ENCODE measurements at places on chromosomes 6 and 20.
A peak's percentile ranks its signal among the peaks of the same experiment; 100 is the strongest.

- DNase-seq: peak; percentile 21
Observed at GRCh38 chr6:165678429-165678828, 15.4 kb upstream of the PDE10A start.

- DNase-seq: no peak
Observed at GRCh38 chr6:126620719-126621118, 280.8 kb downstream of the CENPW start.

GRCh38 chr6:139284789-139285188 is 7.0 kb downstream of the TXLNB start:
- no peak for DNase-seq

GRCh38 chr6:33073431-33073871 is at the start of gene HLA-DPA1:
HLA-DPA1 (minus strand) TSS chr6:33073649.
- DNase-seq: no peak

DNA sequence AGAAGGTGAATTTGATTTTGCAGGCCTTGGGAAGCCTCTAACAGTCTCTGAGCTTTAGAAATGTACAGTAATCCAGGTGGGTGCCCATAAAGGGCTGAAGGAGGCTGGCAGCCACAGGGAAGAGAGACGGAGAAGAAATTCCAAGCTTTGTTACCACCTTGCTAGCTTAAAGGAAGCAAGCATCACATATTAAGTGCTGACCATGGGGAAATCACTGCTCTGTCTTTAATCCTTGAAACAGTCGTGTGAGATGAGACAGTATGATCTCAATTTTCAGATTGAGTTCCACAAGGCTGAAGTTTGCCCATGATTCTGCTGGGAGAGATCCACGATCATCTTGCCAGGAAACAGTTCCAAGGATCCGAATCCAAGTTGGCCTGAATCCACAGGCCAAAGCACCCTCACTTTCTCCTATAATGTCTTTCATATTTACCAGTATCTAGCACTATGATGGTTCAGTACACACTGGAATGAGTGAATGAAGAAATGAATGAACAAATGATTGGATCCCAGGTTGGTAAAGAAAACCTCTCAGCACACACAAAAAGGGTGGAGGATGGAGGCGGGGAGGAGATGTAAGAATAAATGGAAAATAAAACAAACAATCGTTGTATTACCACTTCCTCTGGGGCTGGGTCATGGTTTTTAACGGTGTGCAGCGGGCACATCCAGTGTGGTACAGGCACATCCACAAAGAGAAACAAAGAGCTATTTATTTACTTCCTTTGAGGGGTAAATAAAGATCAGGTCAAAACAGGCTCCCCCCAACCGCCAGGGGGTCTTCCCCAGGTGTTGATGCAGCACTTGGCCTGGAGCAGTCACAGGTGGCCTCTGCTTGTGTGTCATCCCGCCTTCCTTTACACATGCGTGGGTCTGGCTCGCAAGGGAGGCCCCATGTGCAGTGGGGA is 28.2 kb upstream of the TAF8 start:
- no peak for DNase-seq

GRCh38 chr6:31401403-31401802 is 2.0 kb upstream of the MICA start:
- DNase-seq: no peak

GRCh38 chr20:49724408-49725223 is 10.9 kb upstream of the B4GALT5 start:
- no peak for DNase-seq

DNA sequence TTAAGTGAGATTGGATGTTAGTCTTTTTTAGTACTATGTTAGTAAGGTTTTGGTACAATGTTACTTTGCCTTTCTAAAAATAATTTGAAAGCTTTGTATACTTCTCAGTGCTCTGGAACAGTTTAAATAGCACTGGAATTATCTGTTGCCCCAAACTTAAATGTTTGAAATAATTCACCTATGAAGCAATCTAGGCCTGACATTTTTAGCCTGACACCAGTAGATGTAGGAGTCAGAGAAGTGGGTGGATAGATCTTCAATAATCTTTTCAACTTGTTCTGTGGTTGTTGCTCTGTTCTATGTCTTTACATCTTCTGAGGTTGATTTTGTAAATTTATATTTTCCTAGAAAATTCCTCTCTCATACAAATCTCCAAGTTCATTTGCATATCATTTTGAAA is 103.1 kb upstream of the ADGRF1 start:
- DNase-seq: no peak

- no peak for DNase-seq
Observed at GRCh38 chr20:31594558-31595379, 10.3 kb upstream of the ID1 start.

GRCh38 chr6:43377710-43378229 is 8.3 kb upstream of the ZNF318 start:
- no peak for DNase-seq

DNA sequence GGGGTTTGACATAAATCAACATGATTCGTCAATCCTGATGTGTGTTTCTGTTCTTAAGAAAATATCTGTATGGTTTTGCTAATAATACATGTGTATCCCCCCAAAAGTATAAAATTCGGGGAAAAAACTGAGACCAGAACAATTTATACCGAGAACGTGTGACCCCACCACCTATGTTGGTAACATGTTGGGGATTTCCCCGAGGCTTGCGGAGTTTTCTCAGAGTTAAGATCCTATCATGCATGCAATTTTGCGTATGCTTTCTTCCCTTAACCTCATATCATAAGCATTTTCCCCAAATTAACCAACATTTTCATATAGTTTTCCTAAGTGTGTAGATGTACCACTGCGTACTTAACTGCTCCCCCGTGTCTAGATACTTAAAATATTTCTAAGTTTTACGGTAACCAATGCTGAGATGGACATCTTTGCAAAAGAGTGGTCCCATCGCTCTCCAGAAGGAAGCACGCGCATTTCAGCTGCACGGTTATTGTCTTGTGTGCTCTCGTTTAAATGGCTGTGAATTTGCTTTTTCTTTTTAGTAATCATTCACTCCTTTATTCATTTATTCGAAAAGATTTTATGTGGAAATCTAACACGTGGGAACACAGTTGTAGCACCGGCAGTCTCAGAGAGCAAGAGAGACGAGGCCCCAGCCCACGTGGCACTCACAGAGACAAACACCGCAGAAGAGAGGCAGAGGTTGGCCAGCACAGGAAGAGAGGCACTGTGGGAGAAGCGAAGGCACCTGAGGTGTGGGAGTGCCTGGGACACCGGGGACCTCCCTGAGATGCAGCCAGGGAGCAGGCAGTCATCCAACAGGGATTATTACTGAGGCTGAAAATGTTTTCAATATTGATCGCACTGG is 13.2 kb upstream of the IRF4 start:
- DNase-seq: no peak

- DNase-seq: no peak
Observed at GRCh38 chr6:88780714-88781389, 182.6 kb downstream of the RNGTT start.

GRCh38 chr6:26538572-26538902 is 371 bp downstream of the HMGN4 start:
- DNase-seq: no peak

DNA sequence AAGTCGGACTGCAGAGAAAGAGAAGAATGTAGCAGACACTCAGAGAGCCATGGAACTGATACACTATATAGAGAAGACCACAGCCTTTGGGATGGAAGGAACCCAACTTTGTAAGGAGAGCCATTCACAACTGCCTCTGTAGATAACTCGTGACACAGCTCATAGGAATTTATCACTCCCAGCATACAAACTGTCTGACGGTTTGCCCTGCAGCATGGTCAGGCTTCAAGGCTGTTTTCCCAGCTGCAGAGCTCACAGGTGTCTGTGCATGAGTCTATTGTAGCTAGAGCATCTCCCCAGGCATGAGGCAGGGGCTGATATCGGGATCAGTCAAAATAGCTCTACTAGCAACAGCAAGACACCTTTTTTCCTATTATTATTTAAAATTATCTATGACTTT is 130.5 kb upstream of the DTNBP1 start:
- no peak for DNase-seq

DNA sequence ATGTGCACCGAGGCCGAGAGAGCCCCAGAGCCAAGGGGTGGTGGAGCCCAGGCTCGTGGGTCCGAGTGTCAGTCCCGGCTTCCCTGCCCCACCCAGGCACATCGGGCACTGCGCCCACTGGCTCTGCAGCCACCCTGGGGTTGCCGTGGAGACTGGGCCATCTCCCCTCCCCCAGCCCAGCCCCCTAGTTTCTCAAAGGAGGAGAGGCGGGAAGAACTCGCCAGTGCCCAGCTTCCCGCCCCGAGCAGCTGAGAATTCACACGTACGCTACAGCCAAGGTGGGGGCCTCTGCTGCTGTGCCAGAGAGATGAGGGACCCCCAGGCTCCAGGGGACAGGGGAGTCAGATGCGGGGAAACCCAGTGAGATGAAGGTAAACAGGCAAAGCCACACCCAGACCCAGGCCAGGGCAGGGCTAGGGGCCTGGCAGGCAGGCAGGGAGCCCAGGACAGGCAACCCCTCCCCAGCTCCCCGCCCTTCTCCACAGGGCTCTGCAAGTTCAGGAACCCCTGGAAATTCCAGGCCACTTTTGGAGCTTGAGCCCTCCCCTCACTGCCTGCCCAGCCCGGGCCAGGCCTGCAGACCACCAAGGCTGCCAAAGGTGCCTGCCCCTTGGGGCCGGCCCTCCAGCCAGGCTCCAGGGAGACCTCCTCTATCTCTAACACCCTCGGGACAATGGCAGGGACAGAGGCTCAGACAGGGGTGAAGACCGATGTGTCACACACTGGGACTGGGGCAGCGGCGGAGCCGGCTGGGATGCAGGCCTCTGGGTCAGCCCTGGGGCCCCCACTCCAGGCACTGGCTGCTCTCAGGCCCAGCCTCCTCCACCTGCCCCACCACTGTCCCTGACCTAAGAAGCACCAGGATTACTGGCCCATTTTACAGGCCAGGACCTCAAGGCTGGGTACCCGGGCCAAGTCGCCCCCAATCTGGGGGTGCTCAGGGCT is 6.0 kb downstream of the LAMA5 start:
- DNase-seq: peak; percentile 15

DNA sequence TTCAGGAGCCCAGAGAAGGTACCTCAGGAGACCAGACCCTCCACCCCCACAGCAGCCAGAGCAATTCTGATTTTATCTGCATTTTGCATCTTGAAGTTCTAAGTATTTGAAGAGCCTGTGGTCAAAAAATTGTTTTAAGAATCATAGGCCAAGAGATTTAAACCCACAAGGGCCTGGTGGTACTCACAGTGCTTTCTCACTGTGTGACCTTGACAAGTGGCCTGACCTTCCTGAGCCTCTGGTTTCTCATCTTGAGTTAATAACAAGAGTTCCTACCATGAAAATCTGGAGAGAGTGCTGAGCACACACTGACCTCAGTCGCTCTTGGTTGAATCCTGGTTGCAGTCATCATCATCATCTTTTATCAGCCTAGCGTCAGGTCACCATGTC is 45.4 kb upstream of the ID1 start:
- DNase-seq: no peak

DNA sequence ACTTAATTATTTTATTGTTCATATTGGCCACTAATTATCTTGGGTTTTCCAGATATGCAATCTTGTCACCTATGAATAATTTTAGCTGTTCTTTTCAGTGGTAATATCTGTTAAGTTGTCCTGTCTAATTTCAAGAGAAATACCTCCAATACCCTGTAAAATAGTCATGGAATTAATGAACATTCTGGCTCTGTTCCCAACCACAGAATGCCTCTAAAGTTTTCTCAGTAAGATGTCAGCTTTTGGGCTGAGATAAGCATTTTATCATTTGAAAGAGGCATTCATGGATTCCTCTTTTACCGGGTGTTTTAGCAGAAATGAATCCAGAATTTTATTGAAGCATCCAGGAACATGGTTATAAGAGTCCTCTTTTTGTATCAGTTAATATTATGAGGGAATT is 109.3 kb downstream of the WDR27 start:
- DNase-seq: no peak

- no peak for DNase-seq
Observed at GRCh38 chr20:63822276-63822696, 8.8 kb downstream of the ZBTB46 start.

GRCh38 chr6:11947063-11947462 is 65.0 kb upstream of the HIVEP1 start:
- no peak for DNase-seq

DNA sequence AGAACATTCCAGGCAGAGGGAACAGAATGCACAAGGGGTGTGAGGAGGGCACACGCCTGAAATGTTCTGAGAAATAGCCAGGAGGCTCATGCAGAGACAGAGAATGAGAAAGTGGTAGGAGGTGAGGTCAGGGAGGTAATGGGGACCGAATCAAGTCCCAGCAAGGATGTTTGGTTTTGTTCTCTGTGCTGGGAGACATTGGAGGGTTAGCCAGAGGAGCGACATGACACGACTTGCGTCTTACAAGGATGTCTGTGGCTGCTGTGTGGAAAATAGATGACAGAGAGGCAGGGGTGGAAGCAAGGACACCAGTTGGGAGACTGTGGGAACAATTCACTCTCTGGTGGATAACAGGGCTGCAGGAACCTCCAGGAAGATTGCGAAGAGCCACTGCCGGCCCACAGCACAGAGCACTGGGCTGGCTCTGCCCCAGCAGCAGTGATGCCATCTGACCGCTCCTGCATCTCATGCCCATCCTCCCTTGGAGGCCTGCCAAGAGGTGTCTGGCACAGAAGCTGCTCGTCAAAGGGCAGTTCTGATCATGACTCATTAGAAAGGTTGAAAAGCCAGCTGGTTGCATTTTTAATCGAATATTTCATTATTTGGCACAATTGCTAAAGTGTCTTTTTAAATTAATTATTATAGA is 57.7 kb upstream of the CD83 start:
- peak; percentile 76 for DNase-seq

GRCh38 chr6:154715446-154715845 is 17.8 kb upstream of the SCAF8 start:
- DNase-seq: no peak

DNA sequence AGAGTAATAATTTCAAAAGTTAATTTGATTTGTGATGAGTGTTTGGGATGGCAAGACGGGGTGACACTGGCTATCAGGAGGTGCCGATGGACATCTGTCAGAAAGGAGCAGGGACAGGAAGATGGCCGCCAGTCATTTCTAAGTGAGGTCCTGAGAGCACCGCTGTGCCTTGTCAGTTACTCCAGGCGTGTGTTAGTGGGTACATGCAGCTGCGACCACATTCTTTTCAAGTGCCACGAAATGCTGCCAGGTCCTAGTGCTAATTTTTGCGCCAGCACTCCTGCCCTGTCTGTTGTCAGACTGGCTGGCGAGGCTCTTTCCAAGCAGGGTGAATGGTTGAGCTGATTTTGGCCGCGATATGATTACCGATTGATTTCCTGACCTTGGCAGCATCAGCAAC is 64.6 kb upstream of the INSM1 start:
- DNase-seq: no peak

DNA sequence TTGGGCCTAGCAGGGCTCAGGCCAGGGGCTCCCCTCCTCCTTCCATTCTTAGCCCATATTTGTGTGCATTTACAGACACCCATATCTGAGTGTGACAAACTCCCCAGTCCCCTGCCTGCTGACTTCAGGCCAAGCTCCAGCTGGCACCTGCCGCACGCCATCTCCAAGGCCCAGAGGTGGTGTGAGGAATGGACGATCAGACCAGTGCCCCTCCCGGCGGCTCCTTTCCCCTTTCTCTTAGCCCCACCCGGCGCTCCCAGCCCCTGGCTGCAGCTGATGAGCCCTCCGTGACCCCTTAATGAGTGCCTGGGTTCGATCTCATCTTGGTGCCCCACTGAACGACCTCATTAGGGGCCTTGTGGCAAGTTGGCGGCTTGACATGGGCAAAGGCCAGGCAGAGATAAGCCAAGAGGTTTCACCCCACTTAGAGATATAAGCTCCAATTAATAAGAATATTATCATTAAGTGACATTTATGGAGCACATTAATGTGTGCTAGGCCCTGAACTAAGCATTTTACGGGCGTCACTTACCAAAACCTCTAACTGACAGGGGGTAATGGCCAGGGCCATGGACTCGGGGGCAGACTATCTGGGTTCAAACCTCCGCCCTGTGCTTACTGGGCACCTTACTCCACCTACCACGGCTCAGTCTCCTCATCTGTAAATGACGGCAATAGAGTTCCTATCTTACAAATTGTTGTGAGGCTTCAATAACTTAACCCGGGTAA is 17.5 kb downstream of the ADA start:
- no peak for DNase-seq

Measured in posterior cingulate gyrus (tissue), 11 donors.